Coronary artery (tissue), 2 donors: ENCODE measurements at places on chromosomes 11 and 22.

- DNase-seq: no peak
Measured at GRCh38 chr11:70859180-70859579, 393.2 kb downstream of the SHANK2 start.

GRCh38 chr22:23274146-23274526 is 93.8 kb downstream of the BCR start:
- DNase-seq: no peak

- DNase-seq: no peak
Measured at GRCh38 chr11:12259956-12260355, 117.4 kb upstream of the PARVA start.

DNA sequence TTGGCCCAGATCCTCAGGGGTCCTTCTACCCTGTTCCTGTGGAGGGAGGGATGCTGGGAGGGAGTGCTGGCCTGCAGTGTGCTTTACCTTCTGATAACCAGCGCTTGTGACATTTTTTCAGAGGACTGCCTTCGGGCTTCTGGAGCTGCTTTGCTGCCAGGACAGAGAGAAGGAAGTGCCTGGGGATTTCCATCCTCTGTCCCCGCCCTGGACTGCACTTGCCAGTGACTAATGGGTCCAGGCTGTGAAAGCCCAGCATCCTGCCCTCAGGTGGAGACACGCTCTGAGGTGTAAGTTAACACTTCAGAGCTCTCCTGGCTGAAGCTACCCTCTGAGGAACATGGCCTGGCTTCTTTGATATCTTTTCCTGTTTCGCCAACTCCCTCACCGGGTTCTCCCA is 158.7 kb upstream of the SYT13 start:
- DNase-seq: no peak

- no peak for DNase-seq
Measured at GRCh38 chr11:125188021-125188420, 23.5 kb downstream of the PKNOX2 start.
